B cell (primary cell): ENCODE measurements at places on chromosomes 16 and 17. TPM values are rescaled to one million over a fixed set of nuclear protein-coding genes. Genes with fewer than 3 reads are reported as not detected.
A peak's percentile ranks its signal among the peaks of the same experiment; 100 is the strongest.

DNA sequence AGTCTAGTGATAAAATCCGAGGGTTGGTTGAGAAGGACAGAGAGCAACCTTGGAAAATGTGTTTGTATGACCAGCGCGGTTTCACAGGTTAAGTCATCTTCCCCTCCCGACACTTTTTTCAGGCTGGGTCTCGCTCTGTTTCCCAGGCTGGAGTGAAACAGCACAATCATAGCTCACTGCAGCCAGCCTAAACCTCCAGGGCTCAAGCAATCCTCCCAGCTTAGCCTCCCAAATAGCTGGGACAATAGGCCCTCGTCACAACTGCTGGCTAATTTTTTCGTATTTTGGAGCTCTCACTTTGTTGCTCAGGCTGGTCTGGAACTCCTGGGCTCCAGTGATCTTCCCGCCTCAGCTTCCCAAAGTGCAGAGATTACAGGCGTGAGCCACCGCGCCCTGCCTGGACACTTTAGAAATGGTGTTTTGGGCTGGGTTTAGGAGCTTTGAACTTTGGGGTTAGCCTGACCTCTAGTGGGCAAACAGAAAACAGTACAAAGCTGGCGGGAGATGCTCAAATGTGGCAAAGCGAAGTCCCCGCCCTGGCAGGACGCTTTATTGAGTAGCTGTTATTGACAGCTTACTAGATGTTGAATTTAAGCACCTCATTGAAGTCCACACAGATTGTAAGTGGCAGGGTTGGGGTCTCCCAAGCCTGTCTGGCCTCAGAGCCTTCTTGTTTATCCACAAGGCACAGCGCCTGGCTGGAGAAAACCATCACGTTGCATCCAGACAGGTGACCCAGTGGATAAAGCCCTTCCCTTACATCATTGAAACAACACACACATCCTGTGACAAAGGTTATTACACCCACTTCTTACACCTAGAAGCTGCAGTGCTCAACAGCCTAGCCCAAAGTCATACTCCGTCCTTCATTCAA, 34.7 kb upstream of the RBBP6 start:
- no peaks in the 10 kb centered on the region for H3K36me3 ChIP-seq
- H3K4me1 ChIP-seq, result no peaks in the 10 kb centered on the region
- peak; percentile 79 for DNase-seq
- no peak overlapping the region for H3K4me3 ChIP-seq
- peaks cover 9% of the 10 kb centered on the region for H3K27me3 ChIP-seq
- H3K27ac ChIP-seq, result no peak overlapping the region

GRCh38 chr16:89040391-89040790, 53.3 kb upstream of the ACSF3 start:
- H3K27me3 ChIP-seq, result no peaks in the 10 kb centered on the region
- DNase-seq, result no peak
- no peak overlapping the region for H3K27ac ChIP-seq
- H3K4me3 ChIP-seq, result no peak overlapping the region
- peaks cover 17% of the 10 kb centered on the region for H3K4me1 ChIP-seq
- H3K36me3 ChIP-seq, result no peaks in the 10 kb centered on the region

Gene HSD11B2
- 0.06 and 0.09 TPM in 2 replicates for polyA plus RNA-seq

DNA sequence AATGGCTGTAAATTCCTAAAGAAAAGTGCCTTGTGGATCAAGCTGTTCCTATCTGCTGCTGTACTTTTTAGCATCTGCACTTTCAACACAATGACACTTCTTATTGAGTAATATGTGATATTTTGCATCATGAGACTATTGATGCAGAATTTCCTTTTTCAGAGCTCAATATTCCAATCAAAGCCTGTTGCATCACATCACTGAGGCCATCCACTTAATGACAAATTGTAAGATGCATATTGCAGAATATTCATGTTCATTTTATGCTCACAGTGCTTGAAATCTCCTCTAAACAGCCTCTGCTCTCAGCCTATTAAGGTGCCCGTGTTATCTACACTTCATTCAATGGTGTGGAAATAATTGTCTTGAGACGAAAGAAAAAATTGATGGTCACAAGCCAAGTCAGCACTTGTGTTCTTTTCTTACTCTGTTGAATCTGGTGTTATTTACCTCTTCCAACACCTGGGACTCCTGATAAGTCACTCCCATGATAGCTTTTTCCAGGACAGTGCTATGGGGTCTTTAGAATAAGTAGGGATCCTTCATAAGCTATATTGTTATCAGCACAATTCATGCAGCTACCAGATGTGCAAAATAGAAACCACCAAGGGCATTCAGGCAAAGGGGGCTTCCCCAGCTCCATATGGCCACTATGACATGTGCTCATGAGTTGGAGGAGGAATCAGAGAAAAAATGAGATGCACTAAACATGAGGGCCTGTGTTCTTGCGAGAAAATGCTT, 9.3 kb upstream of the SKAP1 start:
- peaks cover 70% of the 10 kb centered on the region for H3K4me1 ChIP-seq
- no peaks in the 10 kb centered on the region for H3K36me3 ChIP-seq
- H3K27ac ChIP-seq, result no peak overlapping the region

Gene HAS3
- 1.4 and 2.0 TPM in 2 replicates for polyA plus RNA-seq

GRCh38 chr17:45104029-45104428, 28.3 kb downstream of the PLCD3 start:
- peaks cover 3% of the 10 kb centered on the region for H3K36me3 ChIP-seq
- DNase-seq, result no peak
- no peaks in the 10 kb centered on the region for H3K27me3 ChIP-seq
- H3K4me3 ChIP-seq, result no peak overlapping the region
- no peaks in the 10 kb centered on the region for H3K4me1 ChIP-seq

- no peaks in the 10 kb centered on the region for H3K27me3 ChIP-seq
- peak; percentile 49 for DNase-seq
- no peaks in the 10 kb centered on the region for H3K4me1 ChIP-seq
- H3K4me3 ChIP-seq, result no peak overlapping the region
- H3K36me3 ChIP-seq, result peaks cover 8% of the 10 kb centered on the region
Measured at GRCh38 chr16:50354629-50355456, 13.9 kb downstream of the BRD7 start.

DNA sequence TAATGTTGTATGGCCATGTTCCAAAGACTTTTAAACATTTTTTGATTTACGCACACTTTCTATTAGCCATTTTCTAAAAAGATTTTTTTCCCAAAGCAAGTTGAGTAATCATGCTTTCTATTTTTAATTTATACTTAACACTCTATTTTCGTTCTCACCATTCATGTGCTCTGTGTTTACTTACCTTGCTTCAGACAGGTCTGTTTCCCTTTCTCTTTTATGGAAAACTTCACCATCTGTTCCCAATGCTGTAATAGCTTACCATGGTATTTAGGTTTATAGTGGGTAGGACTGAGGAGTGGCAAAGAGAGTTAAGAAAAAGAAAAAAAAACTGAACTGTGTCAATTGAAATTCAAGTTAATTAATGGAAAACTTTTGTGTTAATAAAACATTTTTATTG, 37.5 kb upstream of the KCNJ16 start:
- H3K36me3 ChIP-seq, result no peaks in the 10 kb centered on the region
- H3K4me1 ChIP-seq, result no peaks in the 10 kb centered on the region
- DNase-seq, result no peak
- H3K4me3 ChIP-seq, result no peak overlapping the region
- no peaks in the 10 kb centered on the region for H3K27me3 ChIP-seq

Gene MMP2
- not detected in 2 replicates for polyA plus RNA-seq

DNA sequence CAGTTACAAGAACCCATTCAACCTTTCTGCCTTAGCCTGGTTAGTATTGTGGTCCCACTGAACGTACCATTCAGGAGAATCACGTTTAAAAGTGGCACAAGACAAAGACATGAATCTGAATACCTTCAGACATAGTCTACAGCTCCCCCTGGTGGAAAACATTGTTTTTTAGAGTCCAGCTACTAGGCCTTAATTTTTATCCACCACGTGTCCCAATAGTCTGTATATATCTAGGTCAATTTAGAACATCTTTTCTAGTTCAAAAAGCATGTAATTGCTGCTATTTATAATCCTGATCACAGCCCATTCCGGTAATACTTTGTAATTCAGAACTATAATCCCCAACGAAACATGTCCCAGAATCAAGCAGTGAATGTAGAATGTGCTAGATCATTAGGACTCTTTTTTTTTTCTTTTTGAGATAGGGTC, 13.7 kb upstream of the GUCY2D start:
- peak; percentile 88 for DNase-seq
- H3K27me3 ChIP-seq, result no peaks in the 10 kb centered on the region
- no peak overlapping the region for H3K27ac ChIP-seq
- no peak overlapping the region for H3K4me3 ChIP-seq
- H3K4me1 ChIP-seq, result peaks cover 19% of the 10 kb centered on the region
- H3K36me3 ChIP-seq, result no peaks in the 10 kb centered on the region

- no peak for DNase-seq
- no peak within 1 kb of the TSS for H3K27ac ChIP-seq
- H3K36me3 ChIP-seq, result no peaks in the 10 kb centered on the region
- H3K4me3 ChIP-seq, result no peak within 1 kb of the TSS
- no peaks in the 10 kb centered on the region for H3K27me3 ChIP-seq
Measured at GRCh38 chr17:41060052-41060604, at the start of gene KRTAP2-3. KRTAP2-3 (minus strand) TSS chr17:41060114; CDS start chr17:41060050, 64 bp downstream.

GRCh38 chr16:71855937-71856662, 10.3 kb downstream of the ATXN1L start:
- no peak overlapping the region for H3K4me3 ChIP-seq
- H3K36me3 ChIP-seq, result no peaks in the 10 kb centered on the region
- peaks cover 22% of the 10 kb centered on the region for H3K4me1 ChIP-seq
- no peak overlapping the region for H3K27ac ChIP-seq
- DNase-seq, result no peak
- no peaks in the 10 kb centered on the region for H3K27me3 ChIP-seq

Gene KCNH4
- 0.65 and 1.0 TPM in 2 replicates for polyA plus RNA-seq

Gene KIF2B
- not detected in 2 replicates for polyA plus RNA-seq

DNA sequence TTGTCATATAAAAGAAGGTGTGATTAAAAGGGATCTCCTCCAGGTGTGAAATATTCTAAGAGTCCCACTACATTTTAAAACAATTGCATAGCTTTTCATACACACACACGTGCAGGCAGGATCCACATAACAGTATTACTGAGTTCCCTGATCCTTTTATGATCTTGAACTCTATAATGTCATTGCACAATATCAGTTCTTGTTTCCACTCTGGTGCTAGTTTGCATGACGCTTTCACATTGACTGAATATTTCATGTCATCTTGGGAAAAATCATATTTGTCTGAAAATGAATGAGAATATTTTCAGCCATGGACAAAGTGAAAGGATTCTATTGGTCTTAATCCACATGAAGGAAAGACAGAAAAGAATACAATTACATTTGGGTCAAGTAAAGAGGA, 703.8 kb downstream of the CDH8 start:
- no peaks in the 10 kb centered on the region for H3K4me1 ChIP-seq
- no peak overlapping the region for H3K4me3 ChIP-seq
- no peaks in the 10 kb centered on the region for H3K36me3 ChIP-seq
- no peak for DNase-seq
- no peak overlapping the region for H3K27ac ChIP-seq

Gene SERPINF2
- 0.61 and 0.97 TPM in 2 replicates for polyA plus RNA-seq

- H3K4me3 ChIP-seq, result no peak overlapping the region
- H3K4me1 ChIP-seq, result peaks cover 11% of the 10 kb centered on the region
- H3K27ac ChIP-seq, result no peak overlapping the region
Measured at GRCh38 chr16:29857133-29857760, 5.8 kb downstream of the CDIPT start.

DNA sequence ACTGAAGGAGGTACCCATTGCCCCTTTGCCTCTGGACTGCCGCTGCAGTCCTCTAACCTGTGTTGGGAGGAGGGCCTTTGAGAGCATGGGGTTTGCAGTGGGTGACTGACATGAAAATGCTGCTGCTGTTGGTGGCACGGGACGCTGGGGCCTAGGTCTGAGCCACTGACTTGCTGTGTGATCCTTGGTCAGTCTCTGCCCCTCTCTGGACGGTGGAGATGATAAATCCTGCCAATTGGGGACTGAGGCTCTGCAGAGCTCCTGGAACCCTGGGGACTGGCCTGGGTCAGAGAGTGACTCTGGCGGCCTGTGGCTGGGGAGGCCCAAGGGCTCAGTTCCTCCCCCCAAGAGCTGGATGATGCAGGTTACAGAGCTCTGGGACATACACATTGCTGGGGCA, 6.1 kb upstream of the PYDC1 start:
- no peak for DNase-seq
- peaks cover 29% of the 10 kb centered on the region for H3K27me3 ChIP-seq
- no peak overlapping the region for H3K4me3 ChIP-seq
- no peaks in the 10 kb centered on the region for H3K36me3 ChIP-seq
